ENCODE measurements at places on chromosomes 12 and 14.

GRCh38 chr12:75137896-75138295 lies 71.7 kb downstream of the KCNC2 start:
- DNase-seq: no peak

- no peak for DNase-seq
These were observed 663 bp downstream of the ANKRD33 start for GRCh38 chr12:51888316-51889215.

- no peak for DNase-seq
These were observed 110.4 kb downstream of the ESRRB start for GRCh38 chr14:76486251-76486743.

DNA sequence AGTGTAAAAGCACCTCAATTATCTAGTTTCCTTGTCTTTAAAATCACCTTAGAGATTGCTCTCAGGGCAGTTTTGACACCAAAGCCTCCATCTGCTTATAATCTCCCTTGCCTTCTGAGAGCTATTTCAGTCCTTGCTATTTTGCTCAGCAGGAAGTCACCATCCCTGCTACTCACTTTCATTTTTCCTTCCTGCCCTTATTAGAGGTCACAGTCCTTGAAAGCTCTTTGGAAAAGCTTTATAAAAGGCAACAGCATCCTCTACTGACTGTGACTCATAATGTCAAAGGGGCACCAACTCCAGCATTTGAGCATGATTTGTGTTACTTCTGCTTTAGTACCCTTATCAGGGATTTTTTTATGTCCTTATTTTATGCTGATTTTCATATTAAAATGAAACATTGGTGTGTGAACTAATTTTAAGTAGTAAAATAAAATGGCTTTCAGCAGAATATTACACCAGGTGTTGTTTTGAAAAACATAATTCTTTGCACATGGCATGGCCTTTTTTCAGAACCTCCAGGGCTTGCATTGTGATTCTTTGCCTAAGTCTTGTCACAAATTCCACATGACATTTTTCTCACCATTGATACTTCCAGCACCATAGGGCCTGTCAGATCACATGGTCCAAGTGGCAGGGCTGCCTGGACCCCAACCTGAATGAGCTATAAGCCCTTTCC lies 213.0 kb downstream of the ADAMTS20 start:
- DNase-seq: peak; percentile 45

GRCh38 chr14:95240859-95241813 lies 78.6 kb downstream of the CLMN start:
- no peak for DNase-seq

GRCh38 chr12:90042920-90043641 lies 334.4 kb upstream of the ATP2B1 start:
- peak; percentile 15 for DNase-seq

GRCh38 chr12:91205811-91206210 lies 23.2 kb upstream of the DCN start:
- peak; percentile 31 for DNase-seq

DNA sequence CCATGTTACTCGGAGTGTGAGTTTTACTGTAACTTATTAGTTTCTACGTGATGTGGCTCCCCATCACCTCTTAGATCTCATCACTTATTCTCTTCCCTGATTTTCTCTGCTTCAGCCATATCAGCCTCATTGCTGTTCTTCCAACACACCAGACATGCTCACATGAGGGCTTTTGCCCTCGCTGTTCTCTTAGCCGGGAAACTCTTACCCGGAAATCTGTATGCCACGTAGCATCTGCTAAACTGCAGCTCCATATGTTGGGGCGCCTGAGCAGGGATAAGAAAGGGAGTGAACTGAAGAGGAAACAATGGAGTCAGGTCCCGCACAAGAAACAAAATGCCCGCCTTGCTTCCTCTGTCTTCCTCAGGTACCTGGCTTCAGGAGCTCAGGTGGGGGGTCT lies 16.6 kb downstream of the SMUG1 start:
- DNase-seq: no peak

DNA sequence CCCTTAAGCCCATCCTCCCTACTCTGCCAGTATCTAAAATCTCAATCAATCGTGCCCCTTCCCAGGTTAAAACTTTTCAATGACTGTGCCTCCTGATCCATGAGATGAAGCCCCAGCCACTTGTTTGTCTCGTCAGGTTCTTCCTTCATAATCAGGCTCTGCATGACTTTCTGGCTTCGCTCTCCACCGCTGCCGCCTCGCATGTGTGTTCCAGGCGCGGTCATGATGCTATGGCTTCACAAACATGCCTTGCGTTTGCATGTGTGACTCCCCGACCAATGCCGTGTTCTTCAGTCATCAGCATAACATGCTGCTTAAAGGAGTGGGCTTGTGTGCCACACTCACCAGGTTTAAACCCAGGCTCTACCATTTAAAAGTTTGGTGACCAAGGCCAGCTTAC lies 5.0 kb upstream of the C1RL start:
- no peak for DNase-seq

DNA sequence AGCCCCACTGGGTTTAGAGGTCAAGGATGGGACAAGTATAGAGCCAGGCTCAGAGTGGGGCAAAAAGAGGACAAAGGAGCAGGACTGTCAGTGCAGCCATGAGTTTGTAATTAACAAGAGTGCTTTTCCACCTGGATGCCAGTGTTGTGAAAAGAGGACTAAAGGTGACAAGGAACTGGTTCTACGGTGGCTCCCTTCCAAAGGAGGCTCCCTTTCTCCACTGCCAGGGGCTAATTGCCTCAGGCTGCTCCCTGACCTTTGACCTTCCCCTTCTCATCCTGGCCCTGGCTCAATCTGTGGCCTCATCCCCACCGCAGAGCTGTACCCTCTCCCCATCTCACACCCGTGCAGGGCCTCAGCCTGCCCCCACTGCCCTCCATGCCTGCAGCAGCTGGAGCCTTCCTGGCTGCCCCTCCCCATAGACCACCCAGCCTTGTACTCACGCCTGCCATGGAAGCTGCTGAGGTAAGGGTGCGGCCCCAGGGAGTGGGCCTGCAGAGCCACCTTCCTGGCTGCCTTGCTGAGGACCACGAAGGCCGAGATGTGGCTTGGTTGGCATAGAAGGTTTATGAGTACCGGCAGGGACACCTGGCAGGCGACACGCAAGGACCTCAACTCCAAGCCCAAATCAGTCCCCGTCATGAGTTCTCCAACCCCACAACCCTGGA lies 24.8 kb upstream of the FKBP4 start:
- DNase-seq: no peak

DNA sequence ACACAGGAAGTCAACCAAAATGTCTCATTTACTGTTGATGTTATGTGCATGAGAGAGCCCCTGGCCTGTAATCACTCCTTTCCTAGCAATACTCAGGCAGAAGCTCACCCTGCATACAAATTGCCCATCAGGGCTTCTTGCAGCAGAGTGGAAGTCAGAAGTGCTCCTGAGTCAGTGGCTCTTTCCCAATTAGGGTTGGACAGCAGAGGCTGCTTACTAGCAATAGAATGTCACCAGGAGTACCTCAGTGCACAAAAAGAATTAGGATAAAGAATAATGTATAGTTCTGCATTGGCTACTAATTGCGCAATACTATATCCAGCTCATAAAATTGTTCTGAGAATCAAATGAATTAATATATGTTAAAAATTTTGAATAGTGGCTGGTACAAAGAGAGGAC lies 161.1 kb downstream of the SLC35F4 start:
- no peak for DNase-seq

- DNase-seq: no peak
These were observed 12.1 kb upstream of the SLC10A1 start for GRCh38 chr14:69808919-69809808.

GRCh38 chr12:20463913-20464524 lies 95.7 kb downstream of the PDE3A start:
- no peak for DNase-seq

GRCh38 chr14:61048640-61049039 lies 67.6 kb downstream of the SLC38A6 start:
- no peak for DNase-seq

GRCh38 chr12:389142-390096 lies at the start of gene KDM5A:
Gene KDM5A, minus strand, starts transcription at chr12:389320. Its CDS starts 229 bp downstream, at chr12:389091.
- peak; percentile 100 for DNase-seq

DNA sequence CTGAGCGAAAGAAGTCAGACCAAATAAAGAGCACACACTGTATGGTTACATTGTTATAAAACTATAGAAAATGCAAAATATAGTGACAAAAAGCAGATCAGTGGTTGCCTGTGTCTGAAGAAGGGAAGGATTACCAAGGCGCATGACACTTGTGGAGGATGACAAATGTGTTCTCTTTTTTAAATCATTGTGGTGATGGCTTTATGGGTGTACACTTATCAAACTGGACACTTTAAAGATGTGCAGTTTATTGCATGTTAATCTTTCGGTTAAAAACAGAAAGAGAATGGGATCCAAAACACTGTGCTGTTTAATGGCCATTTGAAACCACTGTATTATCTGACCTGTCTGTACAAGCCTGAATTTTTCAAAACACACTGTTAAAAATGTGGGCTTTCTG lies 8.8 kb upstream of the CDK17 start:
- DNase-seq: no peak

DNA sequence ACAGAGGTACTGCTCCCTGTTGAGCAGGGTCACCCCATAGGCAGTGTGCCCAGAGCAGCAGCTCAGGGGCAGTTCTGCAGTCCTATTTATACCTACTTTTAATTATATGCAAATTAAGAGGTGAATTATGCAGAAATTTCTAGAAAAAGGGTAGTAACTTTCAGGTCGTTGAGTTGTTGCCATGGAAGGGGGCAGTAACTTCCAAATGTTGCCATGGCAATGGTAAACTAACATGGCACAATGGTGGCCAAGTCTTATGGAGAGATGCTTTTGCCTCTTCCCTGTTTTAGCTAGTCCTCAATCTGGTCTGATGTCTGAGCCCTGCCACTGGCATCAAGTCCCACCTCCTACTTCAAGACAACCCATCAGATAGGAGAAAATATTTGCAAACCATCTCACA lies 30.4 kb upstream of the P2RX7 start:
- no peak for DNase-seq

DNA sequence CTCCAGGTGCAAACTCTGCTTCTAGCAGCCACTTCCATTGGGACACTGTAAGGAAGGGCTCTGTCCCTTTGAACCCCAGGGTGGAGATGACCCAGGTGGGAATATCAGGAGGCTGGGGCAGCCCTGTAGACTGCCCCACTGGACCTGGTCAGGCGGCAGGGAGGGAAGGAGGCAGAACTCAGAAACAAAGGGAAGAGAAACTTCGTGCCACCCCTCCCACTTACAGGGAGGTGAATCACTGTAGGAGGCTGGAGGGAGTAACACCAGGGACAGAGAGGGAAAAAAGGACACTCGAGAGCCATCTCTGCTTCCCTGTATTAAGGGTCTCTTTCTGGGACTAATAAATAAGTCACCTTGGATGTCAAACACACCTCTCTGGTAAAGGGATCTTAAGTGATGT lies 37.4 kb downstream of the ISCA2 start:
- DNase-seq: no peak

- peak; percentile 49 for DNase-seq
These were observed at the start of gene HIP1R for GRCh38 chr12:122834921-122835749. Gene HIP1R, plus strand, starts transcription at chr12:122835457. Its CDS starts 94 bp downstream, at chr12:122835551.

- no peak for DNase-seq
These were observed 1075.8 kb upstream of the TMEM132C start for GRCh38 chr12:127191129-127191528.

- DNase-seq: no peak
These were observed 65.1 kb upstream of the CPM start for GRCh38 chr12:68998041-68998440.

GRCh38 chr14:61126603-61127498 lies 145.8 kb downstream of the SLC38A6 start:
- DNase-seq: no peak

DNA sequence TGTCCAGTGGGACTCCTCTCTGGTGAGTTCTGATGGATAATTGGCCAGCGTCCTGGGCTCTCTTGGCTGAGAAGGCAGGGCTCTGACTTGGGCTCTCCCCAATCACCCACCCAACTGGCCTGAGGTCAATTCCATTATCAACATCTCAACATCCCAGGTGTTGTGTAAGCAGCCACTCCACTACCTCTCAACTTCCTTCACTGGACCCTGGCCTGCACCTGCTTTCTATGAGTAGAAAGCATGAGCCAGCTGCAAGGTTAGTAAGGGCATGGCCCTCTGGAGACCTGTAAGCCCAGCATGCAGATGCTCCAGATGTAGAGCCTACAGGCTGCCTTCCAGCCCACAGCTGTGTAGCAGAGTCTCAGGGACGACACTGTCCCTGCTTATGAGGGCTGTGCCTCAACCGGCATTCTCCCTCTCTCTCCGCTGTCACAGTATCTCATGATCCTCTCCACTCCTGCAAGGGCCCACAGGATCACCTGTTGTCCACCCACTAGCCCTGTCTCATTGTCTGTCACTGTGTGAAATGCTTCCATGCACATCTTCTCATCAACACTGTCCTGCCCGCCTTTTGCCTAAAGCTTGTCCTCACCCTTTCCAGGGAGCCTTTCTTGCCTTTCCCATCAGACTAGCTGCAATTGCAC lies 5.4 kb upstream of the KRT81 start:
- DNase-seq: no peak

DNA sequence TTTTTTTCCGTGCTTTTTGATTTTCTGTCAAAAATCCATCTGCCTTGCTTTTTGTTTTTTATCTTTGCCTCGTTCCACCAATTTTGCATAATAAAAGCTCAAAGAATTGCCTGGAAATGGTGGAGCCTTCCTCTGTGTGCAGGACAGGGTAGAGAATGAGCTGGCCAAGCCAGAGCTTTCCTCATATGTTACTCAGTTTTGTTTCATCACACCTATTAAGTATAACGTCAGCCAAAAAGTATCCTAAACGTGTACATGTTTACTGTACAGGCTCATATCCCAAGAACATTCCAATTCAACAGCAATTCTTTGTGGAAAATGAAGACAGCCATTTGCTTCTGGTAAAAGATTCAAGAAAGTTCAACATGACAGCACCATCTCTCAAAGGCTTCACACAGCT lies 191.2 kb upstream of the LMNTD1 start:
- peak; percentile 19 for DNase-seq

DNA sequence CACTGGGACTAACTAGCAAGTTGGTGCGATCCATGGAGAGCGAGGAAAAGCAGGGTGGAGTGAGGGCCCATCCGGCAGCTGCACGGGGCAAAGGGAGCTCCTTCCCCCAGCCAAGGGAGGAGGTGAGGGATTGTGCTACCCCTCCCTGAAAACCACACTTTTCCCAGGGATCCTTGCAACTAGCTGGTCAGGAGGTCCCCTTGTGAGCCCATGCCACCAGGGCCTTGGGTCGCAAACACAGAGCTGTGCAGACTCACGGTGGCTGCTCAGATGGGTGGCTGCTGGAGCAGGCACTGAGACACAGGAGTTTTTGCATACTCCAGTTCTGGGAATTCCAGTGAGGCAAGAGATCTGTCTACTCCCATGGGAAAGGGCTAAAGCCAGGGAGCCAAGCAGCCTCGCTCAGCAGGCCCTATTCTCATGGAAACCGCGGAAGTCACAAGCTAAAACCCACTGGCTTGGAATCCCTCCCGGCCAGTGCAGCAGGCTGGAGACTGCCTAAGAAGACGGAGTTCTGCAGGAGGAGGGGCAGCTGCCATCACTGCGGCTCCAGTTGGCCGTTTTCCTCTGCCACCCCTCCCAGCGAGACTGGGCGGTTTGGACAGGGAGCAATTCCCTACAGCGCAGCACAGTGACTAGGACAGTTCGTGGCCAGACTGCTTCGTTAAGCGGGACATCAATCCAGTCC lies 10.9 kb upstream of the ZNF705A start:
- DNase-seq: peak; percentile 80
